ENCODE measurements at places on chromosomes 5 and 9. TPM values are rescaled to one million over a fixed set of nuclear protein-coding genes. Genes with fewer than 3 reads are reported as not detected.

The ASPN gene
- total RNA-seq: 3.6 TPM

The PCDH12 gene
- 1.6 TPM for total RNA-seq

The CYSRT1 gene
- not detected for total RNA-seq

The PSD2 gene
- not detected for total RNA-seq

DNA sequence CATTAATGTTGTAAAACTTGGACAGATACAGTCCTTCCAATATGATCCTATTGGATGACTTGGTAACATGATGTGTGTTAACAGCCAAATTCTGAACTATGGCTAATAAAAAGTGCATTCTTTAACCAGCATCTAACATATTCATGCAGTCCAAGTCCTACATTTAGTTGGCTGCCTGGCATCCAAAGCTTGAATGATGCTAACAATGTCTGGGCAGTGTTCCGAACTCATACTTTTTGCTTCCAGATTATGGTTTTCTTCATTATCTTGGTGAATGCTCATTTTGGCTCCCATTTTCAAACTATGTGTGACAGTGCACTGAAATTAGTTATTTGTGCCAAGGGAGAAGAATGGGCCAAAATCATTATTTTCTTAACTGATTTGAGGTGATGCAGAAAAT lies 2.8 kb downstream of the FAM174A start:
- DNase-seq: no peak

DNA sequence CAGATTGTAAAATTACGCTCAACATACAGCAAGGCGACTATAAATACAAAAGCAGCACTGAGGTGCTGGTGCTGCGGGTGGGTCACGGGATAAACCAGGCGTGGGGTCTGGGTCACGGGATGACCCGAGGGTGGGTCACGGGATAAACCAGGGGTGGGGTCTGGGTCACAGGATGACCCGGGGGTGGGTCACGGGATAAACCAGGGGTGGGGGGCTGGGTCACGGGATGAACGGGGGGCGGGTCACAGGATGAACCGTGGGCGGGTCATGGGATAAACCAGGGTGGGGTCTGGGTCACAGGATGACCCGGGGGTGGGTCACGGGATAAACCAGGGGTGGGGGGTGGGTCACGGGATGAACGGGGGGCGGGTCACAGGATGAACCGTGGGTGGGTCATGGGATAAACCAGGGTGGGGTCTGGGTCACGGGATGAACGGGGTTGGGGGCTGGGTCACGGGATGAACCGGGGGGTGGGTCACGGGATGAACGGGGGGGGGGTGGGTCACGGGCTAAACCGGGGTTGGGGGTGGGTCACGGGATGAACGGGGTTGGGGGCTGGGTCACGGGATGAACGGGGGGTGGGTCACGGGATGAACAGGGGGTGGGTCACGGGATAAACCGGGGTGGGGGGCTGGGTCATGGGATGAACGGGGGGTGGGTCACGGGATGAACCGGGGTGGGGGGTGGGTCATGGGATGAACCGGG lies 30.2 kb upstream of the SLC9A3 start:
- DNase-seq: no peak

GRCh38 chr9:99042620-99043019 lies 62.3 kb upstream of the TGFBR1 start:
- no peak for DNase-seq

Measured in body of pancreas (tissue), 4 donors.